Aorta (tissue), 5 donors: ENCODE measurements at places on chromosomes 16 and 17.
A peak's percentile ranks its signal among the peaks of the same experiment; 100 is the strongest.

DNA sequence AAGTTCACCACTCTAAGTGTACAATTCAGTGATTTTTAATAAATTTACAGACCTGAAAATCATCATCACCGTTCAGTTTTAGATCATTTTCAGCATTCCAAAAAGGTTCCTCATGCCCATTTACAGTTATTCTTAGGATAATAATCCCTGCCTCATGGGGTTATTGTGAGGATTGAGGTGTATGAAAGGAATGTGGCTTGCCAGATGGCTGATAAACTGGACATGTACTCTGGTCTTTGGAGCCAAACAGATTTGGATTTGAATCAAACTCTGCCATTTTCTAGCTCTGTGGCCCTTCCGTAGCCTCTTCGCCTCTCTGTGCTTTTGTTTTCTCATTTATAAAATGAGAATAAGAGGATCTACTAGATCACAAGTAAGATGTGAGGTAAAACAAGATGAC, 53.9 kb upstream of the GPRC5B start:
- H3K4me3 ChIP-seq = no peak overlapping the region
- DNase-seq = no peak
- H3K4me1 ChIP-seq = no peaks in the 10 kb centered on the region
- H3K27me3 ChIP-seq = no peaks in the 10 kb centered on the region
- no peak overlapping the region for H3K27ac ChIP-seq

DNA sequence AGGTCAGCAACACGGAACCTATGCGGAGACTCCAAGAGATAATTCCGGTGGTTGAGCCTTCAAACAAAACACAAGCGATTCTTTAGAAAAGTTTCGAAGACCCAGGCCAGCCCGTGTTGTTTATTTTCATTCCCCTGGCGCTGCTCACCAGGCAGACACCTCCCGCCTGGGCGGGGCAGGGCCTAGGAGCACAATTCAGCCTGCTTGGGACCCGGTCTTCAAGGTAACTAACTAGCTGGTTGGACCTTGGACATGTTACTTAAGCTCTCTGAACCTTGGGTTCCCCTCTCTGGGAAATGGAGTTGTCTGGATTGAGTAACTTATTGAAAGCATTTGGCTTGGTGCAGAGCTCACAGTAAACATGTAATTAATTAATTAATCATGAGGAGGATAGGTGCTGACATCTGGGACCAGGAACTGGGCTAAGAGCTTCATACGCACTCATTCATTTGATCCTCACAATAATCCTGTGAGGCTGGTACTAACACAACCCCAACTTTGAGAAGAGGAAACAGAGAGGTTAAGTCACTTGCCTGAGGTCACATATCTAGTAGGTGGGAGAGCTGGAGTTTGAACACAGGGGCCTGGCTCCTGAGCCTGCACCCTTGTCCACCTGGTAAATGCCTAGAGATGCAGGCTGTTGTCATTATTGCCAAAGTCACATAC, 125.3 kb upstream of the SMURF2 start:
- no peak overlapping the region for H3K27ac ChIP-seq
- peaks cover 9% of the 10 kb centered on the region for H3K36me3 ChIP-seq
- no peaks in the 10 kb centered on the region for H3K27me3 ChIP-seq
- DNase-seq = no peak
- no peak overlapping the region for H3K4me3 ChIP-seq

DNA sequence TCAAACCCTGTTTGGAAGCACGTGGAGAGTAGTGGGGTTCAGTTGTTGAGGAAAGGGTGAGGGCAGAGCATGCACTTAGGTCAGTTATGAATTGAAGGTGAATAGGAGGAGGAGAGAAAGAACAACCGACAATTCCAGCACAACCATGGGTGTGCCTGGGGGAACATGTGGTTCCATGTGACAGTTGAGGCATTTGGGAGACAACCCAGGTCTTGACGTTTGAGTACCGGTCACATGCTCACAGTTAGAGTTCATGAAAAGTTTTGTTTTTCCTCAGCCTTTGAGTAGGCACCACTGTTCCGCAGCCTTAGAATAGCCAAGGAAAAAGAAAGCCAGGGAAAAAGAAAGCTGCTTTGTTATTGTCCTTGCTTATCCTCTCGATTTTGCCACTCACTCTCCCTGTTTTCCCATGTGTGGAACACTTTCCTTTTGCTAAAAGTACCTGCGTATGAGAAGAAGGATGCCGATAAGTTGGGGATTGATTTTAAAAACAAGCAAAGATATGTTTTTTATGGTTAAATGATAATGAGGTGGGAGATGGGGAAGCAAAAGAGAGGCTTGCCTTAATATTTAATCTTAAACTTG, 25.6 kb upstream of the ABCC11 start:
- peak overlapping the region; percentile 73 for H3K27ac ChIP-seq
- no peak overlapping the region for H3K4me3 ChIP-seq
- H3K36me3 ChIP-seq = no peaks in the 10 kb centered on the region
- DNase-seq = no peak
- peaks cover 5% of the 10 kb centered on the region for H3K4me1 ChIP-seq

DNA sequence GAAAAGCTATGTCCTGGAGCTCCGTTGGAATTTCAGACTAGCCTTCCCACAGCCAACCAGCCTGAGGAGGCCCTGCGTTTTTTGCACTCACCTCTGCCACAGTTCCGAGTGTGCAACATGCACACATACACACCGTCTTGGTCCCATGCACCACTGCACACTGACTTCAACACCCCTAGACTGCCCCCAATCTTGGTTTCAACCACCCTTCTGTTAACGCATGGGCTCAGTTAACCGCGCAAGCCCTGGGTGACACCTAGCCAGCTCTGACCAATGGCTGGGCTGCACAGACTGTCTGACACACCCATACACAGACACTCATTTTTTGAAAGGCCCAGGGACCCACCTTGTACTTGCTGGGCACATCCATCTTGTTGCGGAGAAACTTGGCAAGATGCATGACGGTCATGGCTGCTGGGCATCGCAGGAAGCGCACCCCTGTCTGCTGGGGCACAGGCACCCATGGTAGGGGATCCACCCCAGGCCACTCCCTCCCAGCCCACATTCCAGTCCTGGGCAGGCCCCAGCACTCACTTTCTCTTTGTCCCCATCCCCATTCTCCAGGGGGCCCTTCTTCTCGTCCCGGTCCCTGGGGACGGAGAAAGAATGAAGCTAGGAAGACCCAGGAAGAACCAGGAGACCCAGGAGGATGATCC, 8.0 kb downstream of the CISD3 start:
- H3K36me3 ChIP-seq = no peaks in the 10 kb centered on the region
- H3K4me1 ChIP-seq = peaks cover 2% of the 10 kb centered on the region
- no peak overlapping the region for H3K27ac ChIP-seq
- no peaks in the 10 kb centered on the region for H3K27me3 ChIP-seq
- H3K4me3 ChIP-seq = no peak overlapping the region

DNA sequence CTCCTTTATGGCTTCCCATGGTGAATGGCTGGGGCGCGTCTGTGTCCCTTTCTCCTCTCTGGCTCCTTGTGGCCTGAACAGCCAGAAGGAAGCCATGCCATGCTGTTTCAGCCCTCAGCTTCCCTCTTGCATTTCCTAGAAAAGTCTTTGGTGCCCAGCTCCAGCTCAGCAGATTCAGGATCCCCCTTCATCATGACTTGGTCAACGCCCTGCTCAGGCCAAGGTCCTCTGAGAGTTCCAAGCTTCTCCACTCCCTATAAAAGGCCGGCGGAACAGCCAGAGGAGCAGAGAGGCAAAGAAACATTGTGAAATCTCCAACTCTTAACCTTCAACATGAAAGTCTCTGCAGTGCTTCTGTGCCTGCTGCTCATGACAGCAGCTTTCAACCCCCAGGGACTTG, at the start of gene CCL13:
CCL13 (plus strand) TSS at position 287 of the 400 bp plus-strand sequence; CDS start at position 334, 47 bp downstream.
- DNase-seq = peak; percentile 54
- H3K27ac ChIP-seq = no peak within 1 kb of the TSS
- H3K4me3 ChIP-seq = no peak within 1 kb of the TSS
- no peaks in the 10 kb centered on the region for H3K36me3 ChIP-seq
- no peaks in the 10 kb centered on the region for H3K27me3 ChIP-seq

DNA sequence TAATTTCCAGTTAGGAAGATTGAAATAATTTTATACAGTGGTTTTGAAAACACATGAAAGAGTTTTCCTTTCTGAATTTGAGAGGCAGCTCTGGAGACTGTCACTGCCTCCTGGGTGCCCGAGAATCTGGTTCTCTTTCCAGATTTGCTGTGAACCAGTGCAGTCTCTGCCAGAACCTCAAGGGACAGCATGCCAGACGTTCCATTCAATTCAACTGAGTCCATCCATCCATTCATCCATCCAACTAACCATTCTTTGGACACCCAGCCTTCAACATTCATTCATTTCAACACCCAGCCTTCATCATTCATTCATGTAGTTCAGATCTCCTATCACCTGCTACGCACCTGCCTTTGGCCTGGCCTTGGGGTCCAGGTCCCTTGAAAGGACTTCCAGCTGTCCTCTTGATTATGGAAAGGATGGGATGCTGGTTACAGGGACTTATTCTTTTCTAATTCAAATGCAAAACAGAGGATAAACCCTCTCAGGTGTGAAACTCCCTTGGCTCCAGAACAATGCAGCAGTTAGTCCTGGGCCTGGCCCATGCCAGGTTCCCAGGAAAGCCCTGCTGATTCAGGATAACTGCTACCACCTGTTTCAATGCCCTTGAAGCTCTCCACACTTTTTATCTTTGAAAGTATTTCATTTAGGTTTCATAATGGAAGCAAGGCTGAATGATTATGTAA, 68.7 kb downstream of the WSCD1 start:
- H3K4me3 ChIP-seq = no peak overlapping the region
- DNase-seq = no peak
- H3K4me1 ChIP-seq = no peaks in the 10 kb centered on the region
- no peaks in the 10 kb centered on the region for H3K27me3 ChIP-seq
- H3K36me3 ChIP-seq = no peaks in the 10 kb centered on the region
